CD4-positive, alpha-beta T cell treated with Interleukin-21 for 1 hour (primary cell): ENCODE measurements at places on chromosomes 2 and 18.

DNA sequence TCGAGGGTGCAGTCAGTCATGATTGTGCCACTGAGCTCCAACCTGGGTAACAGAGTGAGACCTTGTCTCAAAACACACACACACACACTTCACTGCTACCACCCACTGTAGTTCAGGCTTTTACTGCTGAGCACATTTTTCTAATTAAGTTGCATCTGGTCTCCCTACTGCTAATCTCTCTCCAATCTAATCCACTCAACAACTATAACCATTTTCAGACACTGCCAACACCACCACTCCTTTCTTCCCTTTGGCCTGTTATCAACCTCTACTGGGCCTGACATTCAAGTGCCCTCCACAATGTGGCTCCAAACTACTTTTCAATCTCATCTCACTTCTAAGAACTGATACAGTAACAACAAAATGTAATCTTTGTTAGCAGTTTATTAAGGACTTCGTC is 44.8 kb downstream of the RMP24 start:
- DNase-seq, result no peak

GRCh38 chr2:142321706-142322280 is 191.0 kb upstream of the LRP1B start:
- no peak for DNase-seq

DNA sequence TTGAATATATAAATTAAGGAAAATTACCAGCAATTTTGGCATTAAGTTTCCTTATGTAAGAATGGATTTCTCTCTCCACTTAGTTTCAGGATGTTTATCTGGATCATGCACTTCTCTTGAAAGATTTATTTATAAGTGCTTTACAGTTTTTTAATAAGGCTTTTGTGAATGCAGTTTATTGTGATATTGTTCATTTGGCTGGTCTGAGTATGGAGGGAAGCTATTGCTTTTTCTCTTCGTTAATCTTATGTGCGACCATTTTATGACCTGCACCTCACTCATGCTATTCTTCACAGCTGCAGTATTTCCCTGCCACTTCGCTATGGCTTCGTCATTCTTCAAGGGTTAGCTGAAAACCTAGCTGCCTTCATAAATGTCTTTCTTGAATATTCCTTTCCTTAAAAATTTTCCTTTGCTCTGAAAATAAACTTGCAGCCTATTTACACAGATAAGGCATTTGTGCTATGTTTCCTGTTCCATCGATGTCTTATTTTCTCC is 233.4 kb downstream of the SOCS6 start:
- no peak for DNase-seq

DNA sequence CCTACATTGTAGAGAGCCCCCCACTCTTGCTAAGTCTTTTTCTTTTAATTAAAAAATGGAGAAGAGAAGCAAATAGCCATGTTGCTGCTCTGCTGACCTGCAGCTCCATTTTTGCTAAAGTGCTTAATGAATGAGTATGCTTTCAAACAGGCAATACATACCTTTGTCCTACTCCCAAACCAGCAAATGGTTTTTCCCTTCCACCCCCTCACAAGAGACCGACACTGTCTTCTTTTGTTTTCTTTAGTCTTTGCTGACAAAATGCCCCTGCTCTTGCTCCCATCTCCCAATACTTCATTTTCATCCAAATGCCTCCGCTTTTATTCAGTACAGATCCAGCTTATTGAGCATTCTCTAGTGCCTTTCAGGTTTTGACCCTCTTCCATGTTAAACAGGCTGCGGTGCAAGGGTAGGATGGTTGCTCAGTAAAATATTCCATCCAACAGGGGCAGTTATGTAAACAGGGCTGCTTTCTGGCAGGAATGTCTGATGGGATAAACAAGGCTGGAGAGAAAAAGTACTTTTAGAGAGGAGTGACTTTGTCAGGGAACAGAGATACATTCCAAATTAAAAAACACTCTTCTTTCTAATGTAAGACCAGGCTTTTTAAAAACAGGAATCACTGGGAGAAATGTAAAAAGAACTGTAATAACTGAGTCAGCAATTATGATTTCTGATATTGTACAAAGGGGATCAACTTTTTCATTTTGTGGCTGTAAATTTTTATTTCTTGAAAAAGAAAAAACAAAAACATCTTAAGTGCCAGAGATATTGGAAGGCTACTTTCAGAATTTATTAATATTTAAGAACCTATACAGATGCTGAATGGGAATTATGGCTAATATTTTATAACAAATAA is 136.8 kb downstream of the MEP1B start:
- DNase-seq, result no peak

DNA sequence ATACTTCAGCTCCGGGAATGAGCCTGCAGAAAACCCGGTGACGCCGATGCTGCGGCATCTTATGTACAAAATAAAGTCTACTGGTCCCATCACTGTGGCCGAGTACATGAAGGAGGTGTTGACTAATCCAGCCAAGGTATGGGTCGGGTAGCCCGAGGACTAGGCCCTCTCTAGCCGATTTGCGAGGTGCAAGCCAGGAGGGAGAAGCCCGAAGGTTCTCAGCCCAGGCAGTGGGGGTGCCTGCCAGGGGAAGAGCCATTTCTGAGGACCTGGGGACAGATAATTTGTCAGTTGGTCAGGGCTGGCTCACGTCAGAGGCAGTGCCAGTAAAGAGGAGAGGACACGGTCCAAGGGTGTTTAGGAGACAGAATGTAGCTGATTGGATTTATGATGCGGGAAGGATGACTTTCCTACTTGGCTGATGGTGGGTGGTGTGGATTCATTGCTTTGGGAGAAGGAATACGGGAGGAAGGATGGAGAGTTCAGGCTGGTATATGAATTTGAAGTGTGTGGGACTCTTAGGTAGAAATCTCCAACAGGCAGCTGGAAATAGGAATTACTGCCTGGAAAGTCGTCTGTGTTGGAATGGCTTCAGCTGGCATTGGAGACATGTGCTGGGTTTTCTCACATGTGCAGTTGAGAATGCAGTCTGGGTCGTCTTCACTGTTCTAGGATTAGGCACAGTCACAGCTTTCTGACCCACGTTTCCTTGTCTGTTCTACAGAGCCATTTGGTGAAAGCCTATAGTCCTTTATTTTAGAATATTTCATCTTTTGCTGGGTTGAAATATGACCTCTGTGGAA is 874 bp downstream of the NDUFAF7 start:
- DNase-seq, result no peak

GRCh38 chr2:23388294-23388693 is 3.3 kb downstream of the KLHL29 start:
- DNase-seq, result no peak

DNA sequence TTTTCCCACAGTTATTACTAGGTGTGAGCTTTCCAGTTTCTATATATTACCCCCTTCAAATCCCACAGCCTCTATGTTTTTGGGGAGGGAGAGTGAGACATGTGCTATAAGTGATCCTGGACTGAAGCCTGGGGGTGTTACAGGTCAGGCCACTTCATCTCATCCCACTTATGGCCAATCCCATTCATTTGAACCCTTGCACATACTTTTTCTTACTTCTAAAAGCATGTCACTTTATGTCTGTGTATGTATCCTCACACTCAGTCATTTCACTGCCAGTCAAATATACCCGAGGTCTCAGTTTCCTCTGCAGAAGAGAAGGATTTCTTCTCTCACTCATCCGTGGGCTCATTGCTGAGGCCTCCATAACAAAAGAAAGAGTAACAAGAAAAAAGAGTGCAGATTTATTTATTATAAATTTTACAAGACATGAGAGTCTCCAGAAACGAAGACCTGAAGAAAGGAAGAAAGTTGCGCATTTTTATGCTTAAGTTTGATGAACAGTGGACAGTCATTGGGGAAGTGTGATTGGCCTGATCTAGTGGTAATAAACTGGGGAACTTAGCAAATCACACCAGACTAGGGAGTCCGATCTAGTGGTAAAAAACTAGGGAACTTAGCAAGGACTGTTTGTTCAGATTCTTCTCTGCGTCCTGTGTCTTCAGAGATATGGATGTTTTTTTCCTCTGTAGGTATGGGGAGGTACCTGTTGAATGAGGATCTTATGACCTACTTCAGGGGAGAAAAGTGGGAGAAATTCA is 52.1 kb downstream of the ICOS start:
- DNase-seq, result no peak

DNA sequence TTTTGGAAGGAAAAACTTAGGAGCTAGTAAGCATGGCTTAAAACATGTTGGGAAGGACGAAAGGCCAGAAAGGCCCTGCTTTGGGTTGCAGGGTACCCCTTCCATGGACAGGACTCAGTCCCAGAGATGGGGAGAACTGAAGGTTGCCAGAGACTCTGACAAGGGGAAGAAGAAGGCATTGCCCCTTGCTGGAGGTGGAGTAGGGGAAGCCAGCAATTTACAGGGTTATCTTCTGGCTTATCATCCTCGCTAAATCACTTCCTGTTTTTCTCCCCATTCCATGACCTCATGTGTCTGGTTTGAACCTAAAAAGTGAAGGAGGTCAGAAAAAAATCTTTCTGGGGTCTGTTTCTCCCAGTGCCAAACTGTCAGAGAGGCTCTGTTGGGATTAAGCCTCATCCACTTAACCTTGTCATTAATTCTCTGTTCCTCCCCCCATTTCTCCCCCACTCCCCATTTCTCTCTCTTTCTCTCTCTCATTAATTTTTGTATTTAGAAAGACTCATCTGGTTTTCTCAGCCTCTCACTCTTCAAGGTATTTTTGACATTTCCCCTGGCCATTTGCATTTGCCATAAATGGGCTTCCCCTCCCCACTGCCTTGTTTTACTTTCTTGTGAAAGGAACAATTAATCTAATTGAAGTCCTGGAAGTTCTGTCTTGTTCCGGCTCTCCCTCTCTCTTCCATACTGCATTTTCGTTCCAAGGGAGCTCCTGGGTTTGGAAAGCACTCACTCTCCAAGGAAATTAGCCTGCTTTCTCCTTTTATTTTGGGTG is 17.4 kb downstream of the NRP2 start:
- no peak for DNase-seq

DNA sequence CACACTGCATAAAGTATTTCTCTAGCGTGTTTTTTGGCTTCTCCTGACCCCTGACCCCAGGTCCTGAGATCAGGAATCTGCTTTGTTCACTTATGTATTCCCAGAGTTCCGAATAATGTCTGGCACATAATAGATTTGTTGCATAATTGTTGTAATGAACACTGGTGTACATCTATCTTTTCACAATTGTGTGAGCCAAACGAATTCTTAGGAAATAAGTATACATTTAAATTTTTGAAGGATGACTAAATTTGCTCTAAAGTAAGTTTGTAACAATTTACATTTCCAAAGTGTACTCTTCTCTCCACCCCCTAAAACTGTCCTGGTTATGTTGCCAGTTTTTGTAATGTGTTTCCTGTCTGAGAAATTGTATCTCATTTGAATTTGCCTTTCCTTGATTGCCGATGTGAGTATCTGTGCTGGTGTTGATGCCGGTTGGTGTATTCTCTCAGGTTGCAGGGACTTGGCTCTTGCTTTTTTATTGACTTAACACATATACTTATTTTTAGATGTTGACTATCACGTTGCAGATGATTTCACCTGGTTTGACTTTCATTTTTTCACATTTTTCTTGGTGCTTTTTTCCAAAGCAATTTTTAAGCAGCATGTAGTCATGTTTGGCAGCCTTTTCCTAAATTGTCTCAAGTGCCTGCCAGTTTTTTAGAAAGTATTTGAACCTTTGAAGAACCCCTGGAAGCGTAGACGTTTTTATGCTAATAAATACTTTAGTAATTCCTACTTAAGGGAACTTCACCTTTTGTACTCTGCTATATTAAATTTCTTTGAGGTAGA is 16.1 kb upstream of the FARP2 start:
- DNase-seq, result no peak

DNA sequence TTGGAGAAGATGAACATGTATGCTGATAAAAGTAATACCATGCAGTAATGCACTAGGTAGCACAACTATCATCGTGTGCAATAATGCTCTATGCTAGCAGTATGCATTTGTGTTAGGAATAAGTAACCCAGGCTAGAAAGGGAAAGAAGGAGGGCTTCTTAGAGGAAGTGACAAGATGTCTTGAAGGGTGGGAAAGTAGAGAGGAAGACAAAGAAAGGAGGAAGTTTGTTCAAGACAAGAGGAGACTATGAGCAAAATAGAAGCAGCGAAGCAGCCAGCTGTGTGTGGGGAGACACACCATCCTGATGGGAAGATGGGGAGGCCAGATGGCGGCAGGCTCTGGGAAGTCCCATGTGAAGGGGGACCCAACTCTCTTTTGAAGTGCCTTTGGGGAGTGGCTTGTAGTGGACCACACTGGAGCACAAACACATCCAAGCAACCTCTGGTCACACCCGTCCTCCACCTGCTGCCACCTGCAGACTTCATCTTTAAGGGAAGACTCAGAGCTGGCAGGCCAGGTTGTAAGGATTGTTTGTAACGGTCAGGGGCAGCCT is 39.9 kb upstream of the INHBB start:
- no peak for DNase-seq

DNA sequence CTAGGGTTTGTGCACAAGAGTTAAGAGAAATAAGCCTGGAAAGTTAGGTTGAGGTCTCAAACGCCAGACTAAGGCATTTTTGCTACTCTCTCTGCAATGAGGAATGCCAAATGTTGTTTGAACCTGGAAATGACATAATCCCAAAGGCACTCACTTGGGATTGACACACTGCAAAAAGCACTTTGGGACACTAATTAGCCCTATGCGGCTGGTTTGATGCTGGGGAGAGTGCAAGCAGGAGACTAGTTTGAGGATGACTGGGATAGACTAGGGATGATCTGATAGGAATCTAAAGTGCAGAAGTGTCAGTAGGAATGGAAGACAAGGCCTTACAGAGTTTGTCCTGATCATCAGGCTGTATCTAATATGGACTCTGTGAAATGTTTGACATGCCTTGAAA is 469.0 kb downstream of the SLC4A3 start:
- DNase-seq, result no peak

DNA sequence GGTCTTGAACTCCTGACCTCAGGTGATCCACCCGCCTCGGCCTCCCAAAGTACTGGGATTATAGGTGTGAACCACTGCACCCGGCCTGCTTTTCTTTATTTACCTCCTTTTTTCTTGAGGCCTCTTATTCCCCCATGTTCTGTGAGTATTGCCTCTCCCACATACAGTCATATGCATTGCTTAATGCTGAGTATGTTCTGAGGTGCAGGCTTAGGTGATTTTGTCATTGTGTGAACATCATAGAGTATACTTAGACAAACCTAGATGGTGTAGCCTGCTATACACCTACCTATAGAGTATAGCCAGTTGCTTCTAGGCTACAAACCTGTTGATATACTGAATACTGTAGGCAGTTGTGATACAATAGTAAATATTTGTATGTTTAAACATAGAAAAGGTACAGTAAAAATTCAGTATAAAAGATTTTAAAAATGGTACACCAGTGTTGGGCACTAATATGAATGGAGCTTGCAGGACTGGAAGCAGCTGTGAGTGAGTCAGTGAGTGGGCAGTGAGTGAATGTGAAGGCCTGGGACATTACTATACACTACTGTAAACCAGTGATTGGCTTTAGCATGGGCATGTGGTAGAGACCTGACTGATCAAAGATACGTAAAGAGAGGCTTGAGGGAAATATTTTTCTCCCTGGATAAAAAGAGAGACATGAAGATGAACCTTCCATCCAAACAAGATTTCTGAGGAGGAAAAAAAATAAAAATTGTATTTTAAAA is 17.6 kb downstream of the SLC39A10 start:
- DNase-seq, result no peak

GRCh38 chr2:226777611-226778010 is 22.0 kb downstream of the IRS1 start:
- no peak for DNase-seq
